Prostate gland (tissue), 2 donors: ENCODE measurements at places on chromosomes 6 and 20. TPM values are rescaled to one million over a fixed set of nuclear protein-coding genes. Genes with fewer than 3 reads are reported as not detected.

- no peak for DNase-seq
Measured at GRCh38 chr6:44049989-44050871, 77.0 kb downstream of the MRPL14 start.

DNA sequence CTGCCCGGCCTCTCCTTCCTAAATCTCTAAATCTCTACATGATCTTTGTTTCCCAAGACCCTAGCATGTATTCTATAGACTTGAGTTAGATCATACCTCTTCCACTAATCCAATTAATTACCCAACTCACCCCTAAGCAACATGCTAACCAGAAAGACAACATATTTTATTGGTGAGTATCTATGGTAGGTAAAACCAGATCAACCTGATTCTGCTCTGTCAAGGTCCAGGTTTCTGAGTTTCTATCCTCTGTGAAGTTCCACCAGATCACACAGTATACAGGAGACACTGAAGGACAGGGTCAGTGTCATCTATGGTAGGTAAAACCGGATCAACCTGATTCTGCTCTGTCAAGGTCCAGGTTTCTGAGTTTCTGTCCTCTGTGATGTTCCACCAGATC, 363.2 kb upstream of the MARCKS start:
- no peak for DNase-seq

Gene UST
- total RNA-seq, result 12.9 TPM

- no peak for DNase-seq
Measured at GRCh38 chr20:59421089-59421488, 120.7 kb downstream of the EDN3 start.

DNA sequence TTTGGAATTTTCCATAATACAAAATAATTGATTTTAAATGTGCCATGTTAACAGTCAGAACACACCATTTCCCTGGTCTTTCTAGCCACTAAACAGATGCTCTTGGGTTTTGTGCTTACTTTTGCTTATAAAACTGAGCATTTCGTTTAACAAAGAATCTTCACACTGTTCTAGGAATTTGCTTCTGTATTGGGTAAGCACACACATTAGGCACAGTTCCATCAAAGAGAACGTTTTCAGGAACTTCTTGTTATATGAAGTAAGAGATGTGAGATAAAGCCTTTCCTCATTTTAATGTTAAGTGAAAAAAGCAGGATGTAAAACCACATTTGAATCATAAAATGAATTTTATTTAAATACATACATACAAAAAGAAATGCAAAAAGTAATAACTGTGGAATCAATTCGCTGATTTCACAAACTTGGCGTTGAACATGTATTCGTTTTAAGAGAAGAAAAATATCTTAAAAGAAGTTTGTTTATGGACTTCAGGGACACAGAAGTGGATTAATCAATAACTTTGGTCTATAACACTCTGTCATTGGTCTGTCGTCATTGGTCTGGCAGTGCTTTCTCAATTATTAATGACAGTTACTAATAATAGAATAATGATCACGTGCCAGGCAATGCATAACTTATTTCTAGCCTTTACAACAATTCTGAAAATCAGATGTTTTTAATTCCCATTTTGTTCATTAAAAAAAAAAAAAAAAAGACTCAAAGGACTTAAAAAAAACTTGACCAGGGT, 199.9 kb upstream of the PRDM1 start:
- DNase-seq, result no peak

Gene SMIM8
- total RNA-seq, result 12.9 TPM

DNA sequence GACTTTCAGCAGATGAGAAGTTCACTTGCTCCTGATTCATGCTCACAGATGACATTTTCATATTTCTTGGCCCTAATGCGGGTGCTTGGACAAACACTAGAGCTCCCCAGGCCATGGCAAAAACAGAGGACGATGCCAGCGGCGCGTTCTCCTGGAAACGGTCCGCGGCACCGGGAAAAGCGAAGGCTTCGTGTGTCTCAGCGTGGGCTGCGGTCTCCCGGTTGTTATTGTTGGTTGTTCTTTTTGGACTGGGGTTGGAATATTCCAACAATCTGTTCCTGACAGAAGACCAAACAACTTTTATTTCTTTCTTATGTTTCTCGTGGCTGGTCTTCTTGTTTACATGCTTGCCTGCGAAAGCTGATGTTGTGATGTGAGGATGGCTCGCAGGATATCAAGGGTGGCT, 46.8 kb upstream of the NEDD9 start:
- DNase-seq, result no peak

- DNase-seq, result no peak
Measured at GRCh38 chr6:143187238-143187923, 126.7 kb downstream of the AIG1 start.

Gene ISM1
- 0.45 TPM for total RNA-seq

DNA sequence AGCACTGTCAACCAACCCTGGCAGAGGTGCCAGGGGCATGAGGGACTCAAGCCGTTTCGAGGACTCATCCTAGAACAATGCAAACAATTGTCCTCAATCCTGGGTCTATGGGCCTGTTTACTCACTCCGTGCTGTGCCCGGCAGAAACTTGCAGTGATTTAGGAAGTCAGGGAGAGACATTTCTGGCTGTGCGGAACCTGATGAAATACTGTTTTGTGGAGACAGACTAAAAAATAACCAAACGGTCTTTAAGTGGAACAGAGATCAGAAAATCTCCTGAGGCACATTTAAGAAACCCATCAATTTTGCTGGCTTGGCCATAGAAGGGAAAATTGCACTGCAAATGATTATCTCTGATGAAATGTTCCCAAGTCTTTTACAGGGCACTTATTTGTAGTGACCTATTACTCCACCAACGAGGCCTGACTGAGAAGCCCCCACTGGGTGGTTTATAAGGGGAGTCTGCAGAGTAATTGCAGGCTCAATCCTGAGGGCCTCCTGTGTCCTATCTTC, 79.8 kb upstream of the KCNK16 start:
- no peak for DNase-seq

GRCh38 chr6:89792881-89793280, 26.7 kb downstream of the MDN1 start:
- DNase-seq, result no peak

DNA sequence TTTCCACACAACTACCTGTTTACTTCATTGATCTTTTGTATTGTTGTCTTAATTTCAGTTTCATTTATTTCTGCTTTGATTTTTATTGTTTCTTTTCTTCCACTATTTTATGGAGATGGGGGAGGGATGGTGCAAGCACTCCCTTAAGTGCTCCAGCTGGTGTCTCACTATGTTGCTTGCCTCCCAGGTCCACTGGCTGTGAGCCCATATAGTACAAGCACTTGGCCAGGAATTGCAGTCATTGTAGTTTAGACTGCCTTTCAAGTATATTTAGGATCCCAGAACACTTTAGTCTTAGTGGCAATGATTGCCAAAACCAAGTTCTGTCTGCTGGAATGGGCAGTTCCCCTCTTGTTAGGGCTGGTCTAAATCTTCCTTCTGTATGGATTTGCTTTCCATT, 34.9 kb upstream of the MAN1A1 start:
- no peak for DNase-seq

Gene HLA-DOB
- total RNA-seq, result not detected

- no peak for DNase-seq
Measured at GRCh38 chr20:52047811-52048764, 143.5 kb downstream of the ZFP64 start.

DNA sequence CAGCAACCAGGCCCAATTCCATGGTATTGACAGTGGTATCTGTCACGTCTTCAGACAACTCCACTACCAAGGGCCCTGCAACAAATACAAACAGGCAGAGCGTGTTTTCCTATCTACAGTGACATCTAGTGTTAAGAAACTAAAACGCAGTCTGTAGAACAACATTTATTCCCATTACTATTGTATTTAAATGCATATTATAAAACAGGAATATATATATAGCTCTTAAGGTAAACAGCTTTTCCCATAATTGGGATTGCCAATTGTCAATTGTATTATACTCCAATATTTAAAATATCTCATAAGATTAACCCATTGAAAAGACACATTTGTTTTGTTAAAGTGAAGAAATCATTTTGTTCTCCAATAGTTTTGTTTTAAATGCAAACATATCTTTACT, 97.2 kb downstream of the KIF16B start:
- peak; percentile 8 for DNase-seq

Gene HLA-DQA2
- total RNA-seq, result 0.45 TPM

DNA sequence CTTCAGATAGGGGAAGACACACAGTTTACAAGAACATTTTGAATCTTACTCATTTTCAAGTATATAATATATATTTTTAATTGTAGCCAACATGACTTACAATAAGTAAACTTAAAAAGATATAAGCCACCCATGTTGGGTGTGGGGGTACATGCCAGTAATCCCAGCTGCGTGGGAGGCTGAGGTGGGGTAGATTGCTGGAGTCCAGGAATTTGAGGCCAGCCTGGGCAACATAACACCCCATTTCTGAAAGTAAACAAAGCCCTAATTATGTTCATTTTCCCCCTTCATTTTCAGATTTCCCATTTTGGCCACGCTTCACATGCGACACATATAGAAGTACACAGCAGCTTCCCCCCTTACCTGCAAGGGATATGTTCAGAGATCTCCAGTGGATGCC, 30.5 kb downstream of the SERPINB6 start:
- DNase-seq, result no peak

GRCh38 chr20:17967521-17968365, 851 bp downstream of the SNX5 start:
- peak; percentile 16 for DNase-seq

GRCh38 chr6:8181160-8181881, 79.0 kb upstream of the EEF1E1 start:
- no peak for DNase-seq

Gene NMBR
- not detected for total RNA-seq

GRCh38 chr20:51129147-51129776, 106.4 kb upstream of the KCNG1 start:
- DNase-seq, result no peak

GRCh38 chr20:61938839-61939690, 126.6 kb downstream of the TAF4 start:
- no peak for DNase-seq

Gene TTK
- total RNA-seq, result 4.3 TPM

Gene BPIFB1
- 2.1 TPM for total RNA-seq

DNA sequence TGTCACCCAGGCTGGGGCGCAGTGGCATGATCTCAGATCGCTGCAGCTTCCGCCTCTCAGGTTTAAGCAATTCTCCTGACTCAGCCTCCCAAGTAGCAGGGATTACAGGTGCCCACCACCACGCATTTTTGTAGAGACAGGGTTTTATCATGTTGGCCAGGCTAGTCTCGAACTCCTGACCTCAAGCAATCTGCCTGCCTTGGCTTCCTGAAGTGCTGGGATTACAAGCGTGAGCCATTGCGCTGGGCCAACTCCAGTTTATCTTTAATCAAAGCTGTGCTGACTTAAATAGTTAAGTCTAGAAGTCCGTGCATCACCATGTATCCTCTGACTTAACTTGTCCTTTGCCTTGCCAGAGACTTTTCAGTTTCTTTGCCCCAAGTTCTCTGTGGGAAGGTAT, 224.3 kb downstream of the TMEM242 start:
- DNase-seq, result no peak

DNA sequence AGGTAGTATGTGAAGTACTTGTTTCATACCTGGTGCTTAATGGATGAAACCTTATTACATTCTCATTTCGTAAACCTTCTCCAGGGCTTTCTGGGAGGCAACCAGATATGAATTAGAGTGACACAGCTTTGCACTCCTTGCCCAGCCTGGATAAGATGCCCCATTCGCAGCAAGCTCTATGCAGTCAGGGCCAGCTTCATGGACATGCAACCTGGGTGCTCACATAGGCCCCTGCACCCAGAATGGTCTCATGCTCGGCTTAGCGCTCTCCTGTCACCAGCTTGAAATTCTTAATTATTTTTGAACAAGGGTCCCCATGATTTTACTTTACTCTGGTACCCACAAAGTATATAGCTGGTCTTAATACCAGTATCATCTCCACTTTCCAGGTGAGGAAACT, 11.3 kb upstream of the PTGIS start:
- DNase-seq, result no peak

DNA sequence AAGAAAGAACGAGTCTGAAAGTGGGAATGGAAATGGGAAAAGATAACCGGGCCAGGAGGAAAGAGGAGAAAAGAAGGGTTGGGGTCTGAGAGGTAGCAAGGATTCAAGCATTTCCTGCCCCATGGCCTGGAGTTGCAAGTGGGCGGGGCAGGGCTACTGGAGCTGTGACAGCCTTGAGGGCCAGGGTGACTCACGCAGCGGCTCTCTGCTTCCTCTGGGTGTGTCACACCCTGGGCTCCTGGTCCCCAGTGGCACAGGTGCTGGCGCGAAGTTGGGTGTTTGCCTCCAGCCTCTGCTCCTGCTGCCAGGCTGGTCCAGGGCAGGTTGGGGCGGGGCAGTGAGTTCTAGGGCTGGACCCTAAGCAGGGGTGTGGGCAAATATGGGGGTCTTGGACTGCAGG, 3.3 kb upstream of the ULBP3 start:
- peak; percentile 56 for DNase-seq

- peak; percentile 32 for DNase-seq
Measured at GRCh38 chr20:46994341-46994740, 99.7 kb downstream of the EYA2 start.

Gene LRRN4
- not detected for total RNA-seq

DNA sequence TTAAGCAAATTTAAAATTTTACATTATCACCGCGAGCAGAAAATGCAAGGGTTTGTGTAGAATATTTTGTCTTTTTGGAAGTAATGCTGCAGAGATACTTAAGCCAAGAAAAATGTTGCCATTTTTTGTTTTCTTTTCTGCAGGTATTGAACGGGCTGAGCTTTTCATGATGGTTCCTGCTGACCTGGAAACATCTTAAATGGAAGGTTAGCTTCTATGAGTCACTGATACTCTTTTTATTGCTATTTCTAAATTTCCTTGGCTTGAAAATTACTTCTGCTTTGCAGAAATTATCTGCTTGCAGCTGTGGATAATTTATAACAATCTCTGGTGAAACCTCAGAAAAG, 12.7 kb downstream of the SYTL3 start:
- DNase-seq, result no peak

Gene ULBP1
- total RNA-seq, result not detected

DNA sequence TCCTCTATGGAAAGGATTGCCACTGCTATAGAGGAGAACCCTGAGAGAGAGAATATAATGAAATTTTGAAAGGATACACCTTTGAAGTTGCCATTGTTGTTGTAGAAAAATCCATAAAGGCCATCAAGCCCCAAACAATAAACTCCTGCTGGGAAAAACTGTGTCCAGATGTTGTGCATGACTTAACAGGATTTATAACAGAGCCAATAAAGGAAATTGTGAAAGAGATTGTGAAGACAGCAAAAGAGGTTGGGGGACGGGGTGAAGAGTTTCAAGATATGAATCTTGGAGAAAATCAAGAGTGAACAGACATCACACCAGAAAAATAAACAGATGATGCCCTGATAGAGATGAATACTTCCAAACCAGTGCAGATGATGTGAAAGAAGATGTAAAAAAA, 396.4 kb downstream of the BCKDHB start:
- DNase-seq, result no peak

Gene GPANK1
- total RNA-seq, result 28.1 TPM

Gene CDS2
- total RNA-seq, result 26.2 TPM

- no peak for DNase-seq
Measured at GRCh38 chr20:62995898-62996595, 10.7 kb downstream of the BHLHE23 start.
